HepG2 (cell line): ENCODE measurements at places on chromosomes 1 and 21.

- H3K36me3 ChIP-seq, result no peaks in the 10 kb centered on the region
- H3K27me3 ChIP-seq, result no peaks in the 10 kb centered on the region; the same call in 1 of the 2 replicates
- H3K4me3 ChIP-seq, result no peak overlapping the region
- no peak overlapping the region for H3K27ac ChIP-seq
Measured at GRCh38 chr1:236982380-236982779, 21.9 kb downstream of the MT1HL1 start.

GRCh38 chr1:17183388-17184160 is 21.4 kb upstream of the PADI1 start:
- 0 out of 3 replicates have a peak, but pooled peaks cover 3% of the 10 kb centered on the region for H3K27me3 ChIP-seq
- H3K36me3 ChIP-seq, result no peaks in the 10 kb centered on the region
- no peak for DNase-seq
- H3K27ac ChIP-seq, result no peak overlapping the region
- no peaks in the 10 kb centered on the region for H3K4me1 ChIP-seq

- H3K27me3 ChIP-seq, result peaks cover 2% of the 10 kb centered on the region; the same call in 1 of the 2 replicates
- DNase-seq, result no peak
- peaks cover 54% of the 10 kb centered on the region for H3K4me1 ChIP-seq
Measured at GRCh38 chr1:10980841-10981727, 31.4 kb upstream of the TARDBP start.

GRCh38 chr1:20974951-20975350 is 187.8 kb upstream of the HP1BP3 start:
- H3K4me1 ChIP-seq, result no peaks in the 10 kb centered on the region
- H3K27me3 ChIP-seq, result no peaks in the 10 kb centered on the region
- H3K36me3 ChIP-seq, result peaks cover 9% of the 10 kb centered on the region; the same call in 2 of the 3 replicates
- DNase-seq, result no peak

- peaks cover 11% of the 10 kb centered on the region; the same call in 2 of the 3 replicates for H3K27me3 ChIP-seq
- H3K4me1 ChIP-seq, result peaks cover 6% of the 10 kb centered on the region
- H3K36me3 ChIP-seq, result no peaks in the 10 kb centered on the region
Measured at GRCh38 chr1:93000751-93001175, 39.5 kb upstream of the DIPK1A start.
